ENCODE measurements at places on chromosomes 7 and 10.

DNA sequence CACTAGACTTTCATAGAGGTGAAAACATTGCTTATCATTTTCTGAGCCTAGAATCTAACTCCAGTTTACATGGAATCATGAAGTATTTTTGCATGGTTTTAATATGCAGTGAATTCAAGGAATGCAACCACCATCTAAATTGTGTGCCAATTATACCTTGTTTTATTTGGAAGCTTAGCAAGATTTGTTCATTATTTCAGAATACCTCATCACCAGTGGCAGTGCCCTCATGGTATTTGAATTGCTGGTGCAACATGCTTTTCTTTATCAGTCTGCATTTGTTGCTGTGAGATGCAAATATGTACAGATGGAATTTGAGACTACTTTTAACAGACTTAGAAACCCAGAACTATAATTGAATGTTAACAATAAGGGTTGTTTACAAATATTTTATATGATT lies 18.7 kb upstream of the ZNF800 start:
- no peak for DNase-seq

DNA sequence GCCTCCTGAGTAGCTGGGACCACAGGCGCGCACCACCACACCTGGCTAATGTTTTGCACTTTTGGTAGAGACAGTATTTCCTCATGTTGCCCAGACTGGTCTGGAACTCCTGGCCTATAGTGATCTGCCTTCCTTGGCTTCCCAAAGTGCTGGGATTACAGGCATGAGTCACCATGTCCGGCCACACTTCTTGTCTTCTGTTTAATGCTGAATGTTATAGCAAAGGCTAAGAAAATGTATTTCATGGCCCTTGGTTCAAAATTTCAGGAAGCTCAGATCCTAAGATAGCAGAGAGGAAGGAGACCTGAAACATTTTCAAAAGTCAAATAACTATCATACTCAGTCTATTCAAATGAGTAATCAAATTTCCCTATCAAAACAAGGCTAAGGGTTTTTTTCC lies 229.6 kb downstream of the BAMBI start:
- no peak for DNase-seq

GRCh38 chr10:78602201-78602932 lies 466.4 kb upstream of the ZMIZ1 start:
- DNase-seq: no peak

GRCh38 chr10:107554333-107554732 lies 389.8 kb upstream of the SORCS1 start:
- no peak for DNase-seq

- peak; percentile 45 for DNase-seq
These were observed 14.5 kb downstream of the VWDE start for GRCh38 chr7:12389089-12389700.

GRCh38 chr7:28654110-28654509 lies 241.8 kb downstream of the CREB5 start:
- no peak for DNase-seq

GRCh38 chr10:92181575-92181974 lies 109.3 kb downstream of the CPEB3 start:
- no peak for DNase-seq

GRCh38 chr7:116185956-116186355 lies 24.4 kb upstream of the TES start:
- DNase-seq: no peak

DNA sequence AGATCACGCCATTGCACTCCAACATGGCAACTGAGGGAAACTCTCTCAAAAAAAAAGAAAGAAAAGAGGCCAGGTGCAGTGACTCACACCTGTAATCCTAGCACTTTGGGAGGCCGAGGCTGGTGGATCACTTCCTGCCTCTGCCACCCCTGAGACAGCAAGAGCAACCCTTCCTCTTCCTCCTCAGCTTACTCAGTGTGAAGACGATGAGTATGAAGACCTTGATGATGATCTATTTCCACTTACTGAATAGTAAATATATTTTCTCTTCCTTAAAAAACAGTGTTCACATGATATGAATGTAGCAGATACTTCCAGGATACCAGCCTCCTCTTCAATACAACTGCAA lies 2.1 kb upstream of the ZKSCAN1 start:
- DNase-seq: no peak

DNA sequence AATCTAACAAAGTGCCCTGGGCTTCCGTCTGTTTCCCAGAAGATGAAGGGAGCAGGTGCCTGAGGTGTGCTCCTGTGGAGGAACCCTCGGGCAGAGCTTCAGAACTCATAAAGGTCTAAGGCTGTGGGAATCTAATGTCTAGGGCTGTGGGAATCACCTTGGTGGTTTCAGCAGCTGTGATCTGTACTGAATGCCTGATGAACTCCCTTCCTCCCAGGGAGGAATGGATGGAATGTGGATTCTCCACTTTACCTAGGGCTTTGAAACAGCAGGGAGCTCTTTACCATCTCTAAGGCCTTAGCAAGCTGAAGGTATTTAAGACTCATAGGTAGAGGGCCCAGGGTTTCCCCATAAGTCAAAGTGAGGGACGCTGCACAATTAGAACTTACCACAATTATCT lies 36.0 kb upstream of the SEMA3E start:
- no peak for DNase-seq

- DNase-seq: peak; percentile 20
These were observed 506 bp downstream of the CTTNBP2 start for GRCh38 chr7:117872561-117873309.

GRCh38 chr10:86410542-86411124 lies 44.0 kb upstream of the GRID1 start:
- no peak for DNase-seq

DNA sequence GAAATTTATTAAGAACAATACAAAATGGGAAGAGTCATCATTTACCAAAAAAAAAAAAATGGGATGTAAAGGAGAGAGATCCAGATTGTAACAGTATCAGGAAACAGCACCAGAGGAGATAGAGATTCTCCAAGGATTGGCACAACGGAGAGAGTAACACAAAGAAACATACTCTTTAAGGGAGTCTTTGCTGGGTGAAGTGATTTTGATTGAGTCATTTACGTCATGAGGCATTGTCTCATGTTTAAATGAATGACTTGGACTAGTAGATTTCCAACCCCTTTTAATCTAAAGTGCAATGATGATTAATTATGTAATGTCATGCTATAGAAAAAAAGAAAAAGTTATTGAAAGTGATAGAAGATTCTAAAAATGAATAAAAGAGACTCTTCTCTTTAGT lies 68.8 kb downstream of the ITGB8 start:
- no peak for DNase-seq

GRCh38 chr7:101094791-101095375 lies 9.6 kb downstream of the TRIM56 start:
- peak; percentile 51 for DNase-seq

- no peak for DNase-seq
These were observed 274.3 kb upstream of the NEBL start for GRCh38 chr10:21171197-21171935.

GRCh38 chr10:43045631-43046287 lies 31.1 kb upstream of the RET start:
- DNase-seq: no peak

GRCh38 chr10:94963901-94964300 lies 25.4 kb downstream of the CYP2C9 start:
- DNase-seq: peak; percentile 2

- DNase-seq: no peak
These were observed 650.5 kb downstream of the SORCS3 start for GRCh38 chr10:105291571-105291970.

DNA sequence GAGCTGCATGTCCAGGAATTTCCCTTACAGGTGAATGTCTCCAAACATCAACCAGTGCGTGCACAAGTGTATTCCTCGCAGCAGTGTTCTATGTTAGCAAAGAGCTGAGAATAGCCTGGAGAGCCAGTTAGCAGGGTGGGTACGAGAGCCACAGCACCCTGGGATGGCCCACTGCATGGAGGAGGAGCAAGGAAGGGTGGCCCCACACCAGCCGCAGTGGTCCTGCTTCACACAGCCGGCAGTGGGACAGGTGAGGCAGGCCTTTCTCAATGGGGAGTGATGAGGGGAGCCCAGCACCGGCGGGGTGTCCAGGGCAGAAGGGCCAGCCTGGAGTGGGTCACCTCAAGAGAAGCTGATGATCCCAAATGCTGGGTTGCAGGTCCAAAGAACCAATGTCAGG lies 240.7 kb downstream of the TCERG1L start:
- no peak for DNase-seq

DNA sequence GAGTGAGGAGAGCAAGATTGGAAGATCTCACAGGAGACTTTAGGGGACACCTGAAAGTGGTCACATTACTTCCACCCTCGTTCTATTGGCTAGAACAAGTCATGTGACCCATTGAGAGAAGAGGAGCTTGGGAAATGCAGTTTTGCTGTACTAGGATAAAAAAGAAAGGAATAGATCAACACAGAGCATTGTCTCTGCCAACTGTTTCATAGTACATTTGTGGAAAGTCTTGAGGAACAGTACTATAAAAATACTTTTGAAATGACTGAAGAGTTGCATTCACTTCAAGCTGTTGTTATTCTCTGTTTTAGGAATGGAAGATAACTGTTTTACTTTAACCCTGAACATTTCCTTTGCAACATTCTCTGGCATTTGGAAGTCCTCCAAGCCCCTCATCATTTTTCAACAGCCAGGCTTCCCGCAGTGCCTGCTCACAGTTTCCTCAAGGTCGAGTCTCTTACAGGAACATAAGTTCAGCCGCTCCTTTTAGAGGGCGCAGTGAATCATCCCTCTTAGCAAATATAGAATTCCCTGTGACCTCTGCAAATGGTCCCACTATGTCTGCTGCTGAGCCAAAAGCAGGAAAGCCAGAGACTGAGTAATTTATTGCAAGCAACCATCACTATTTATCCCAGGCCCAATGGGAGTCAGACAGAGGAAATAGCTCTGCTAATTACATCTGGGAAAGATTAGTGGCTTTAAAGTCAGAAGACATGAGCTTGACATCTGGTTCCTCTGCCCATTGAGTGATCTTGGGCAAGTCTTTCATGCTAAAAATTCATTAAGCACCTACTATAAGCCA lies 40.7 kb downstream of the MRPL32 start:
- no peak for DNase-seq

- no peak for DNase-seq
These were observed 4.1 kb upstream of the CDK14 start for GRCh38 chr7:90592033-90592432.

- no peak for DNase-seq
These were observed 691 bp upstream of the PPA1 start for GRCh38 chr10:70233939-70234300.

DNA sequence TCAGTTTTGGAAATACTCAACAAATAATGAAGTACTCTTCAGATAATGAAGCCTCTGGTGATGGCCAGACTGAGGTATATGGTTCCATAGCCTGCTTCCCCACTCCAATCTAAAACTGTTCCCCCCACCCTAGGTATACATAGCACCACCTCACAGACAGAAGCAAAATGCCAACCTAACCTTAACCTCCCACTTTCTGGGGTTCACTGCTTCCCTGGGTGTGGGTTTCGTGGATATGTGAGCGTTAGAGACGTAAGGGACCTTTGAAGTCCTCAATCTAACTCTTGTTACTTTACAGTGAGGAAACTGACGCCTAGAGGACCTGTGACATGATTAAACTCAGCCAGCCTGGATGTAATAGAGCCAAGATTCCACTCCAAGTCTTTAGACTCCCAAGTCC lies 1.4 kb downstream of the RHBDD2 start:
- DNase-seq: no peak

DNA sequence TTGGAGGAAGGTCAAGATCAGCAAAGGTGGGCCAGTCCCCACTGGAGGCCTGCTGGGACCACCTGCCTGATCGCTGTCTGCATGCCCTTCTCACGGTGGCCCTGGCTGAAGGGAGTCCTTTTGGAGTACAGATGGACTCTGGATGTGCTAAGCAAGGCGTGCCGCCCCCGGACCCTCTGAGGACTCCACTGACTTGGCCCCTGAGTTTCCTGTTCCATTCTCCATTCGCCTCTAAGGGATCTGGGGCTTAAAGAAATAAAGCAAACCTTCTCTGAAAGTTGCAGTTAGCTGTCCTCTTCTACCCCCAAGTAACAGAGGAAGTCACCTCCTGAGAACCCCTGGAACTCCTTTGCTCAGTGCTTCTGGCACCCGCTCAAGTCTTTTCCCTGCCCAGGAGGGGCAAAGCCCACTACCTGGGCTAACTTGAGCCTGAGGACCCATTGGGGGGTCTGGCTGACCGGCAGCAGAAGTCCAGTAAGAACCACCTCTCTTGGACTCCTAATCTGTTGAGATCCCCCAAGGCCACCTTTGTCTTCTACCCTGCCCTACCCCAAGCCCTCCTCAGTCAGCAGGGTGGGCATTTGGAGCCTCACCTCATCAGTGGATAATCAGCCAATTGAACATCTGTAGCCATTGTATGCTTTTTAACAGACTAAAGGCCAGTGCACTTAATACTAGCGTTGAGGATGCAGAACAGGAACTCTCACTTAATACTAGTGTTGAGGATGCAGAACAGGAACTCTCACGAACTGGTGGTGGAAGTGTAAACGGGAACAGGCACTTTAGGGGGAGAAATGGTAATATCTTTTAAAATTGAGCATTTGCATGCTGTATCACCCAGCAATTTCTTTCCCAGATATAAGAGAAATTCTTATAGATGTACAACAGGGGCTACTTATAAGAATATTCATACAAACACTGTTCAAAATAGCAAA lies 2.2 kb downstream of the TBATA start:
- DNase-seq: no peak

DNA sequence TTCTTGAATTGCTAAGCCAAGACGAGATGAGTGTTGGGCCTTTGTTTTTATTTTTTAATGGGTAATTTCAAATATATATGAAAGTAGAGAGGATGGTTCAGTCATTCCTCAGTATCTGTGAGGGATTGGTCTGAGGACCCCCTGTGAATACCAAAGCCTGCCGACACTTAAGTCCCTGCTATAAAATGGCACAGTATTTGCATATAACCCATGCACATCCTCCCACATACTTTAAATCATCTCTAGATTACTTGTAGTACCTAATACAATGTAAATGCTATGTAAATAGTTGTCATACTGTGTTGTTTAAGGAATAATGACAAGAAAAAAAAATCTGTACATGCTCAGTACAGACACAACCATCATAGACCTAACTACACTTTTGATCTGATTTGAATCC lies 73.4 kb downstream of the NOD1 start:
- DNase-seq: no peak

- DNase-seq: no peak
These were observed 287.2 kb upstream of the RNF32 start for GRCh38 chr7:156353352-156353751.

DNA sequence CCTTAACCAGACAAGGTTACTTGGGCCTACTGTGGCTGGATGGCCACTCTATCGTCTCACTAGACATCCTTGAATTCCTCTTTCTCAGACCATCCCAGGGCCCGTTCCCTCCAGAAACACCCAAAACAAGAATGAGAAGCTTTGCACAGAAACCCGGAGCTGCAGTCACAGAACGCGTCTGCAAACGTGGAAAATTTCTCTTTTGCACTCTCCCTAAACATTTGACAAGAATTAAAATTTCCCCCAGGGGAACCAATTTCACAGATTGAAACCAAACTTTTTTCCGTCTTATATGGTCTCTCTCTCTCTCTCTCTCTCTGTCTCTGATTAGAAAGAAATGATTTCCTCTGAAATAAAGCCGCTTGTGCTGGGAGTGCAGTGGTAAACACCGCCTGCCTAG lies 120.7 kb downstream of the MKX start:
- no peak for DNase-seq

- no peak for DNase-seq
These were observed 91.6 kb downstream of the C10orf105 start for GRCh38 chr10:71627956-71628355.

GRCh38 chr10:44581996-44582395 lies 197.1 kb upstream of the CXCL12 start:
- DNase-seq: no peak

- DNase-seq: no peak
These were observed 22.3 kb upstream of the INMT start for GRCh38 chr7:30729642-30730041.

Measured in neural crest cell (in vitro differentiated cells).